ENCODE measurements at places on chromosomes 3 and 15.

- DNase-seq, result no peak
Measured at GRCh38 chr15:36905908-36906307, 194.4 kb downstream of the MEIS2 start.

DNA sequence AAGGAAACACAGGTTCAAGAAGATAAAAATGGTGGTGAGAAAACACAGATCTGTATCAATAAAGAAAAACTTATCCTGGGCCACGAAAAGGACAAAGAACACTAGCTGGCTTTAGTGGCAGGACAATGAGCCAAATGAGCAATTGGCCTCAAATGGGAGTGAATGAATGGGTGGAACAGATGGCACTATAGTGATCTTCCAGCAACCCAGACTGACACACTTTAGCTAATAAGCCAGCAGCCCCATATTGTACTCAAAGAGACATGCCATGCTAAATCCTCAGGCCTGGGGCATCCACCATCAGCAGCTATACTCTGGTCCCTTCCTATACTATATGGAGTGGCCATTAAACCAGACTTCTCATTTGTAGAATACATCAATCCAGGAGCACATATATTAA, 60.0 kb upstream of the GADL1 start:
- DNase-seq, result no peak

DNA sequence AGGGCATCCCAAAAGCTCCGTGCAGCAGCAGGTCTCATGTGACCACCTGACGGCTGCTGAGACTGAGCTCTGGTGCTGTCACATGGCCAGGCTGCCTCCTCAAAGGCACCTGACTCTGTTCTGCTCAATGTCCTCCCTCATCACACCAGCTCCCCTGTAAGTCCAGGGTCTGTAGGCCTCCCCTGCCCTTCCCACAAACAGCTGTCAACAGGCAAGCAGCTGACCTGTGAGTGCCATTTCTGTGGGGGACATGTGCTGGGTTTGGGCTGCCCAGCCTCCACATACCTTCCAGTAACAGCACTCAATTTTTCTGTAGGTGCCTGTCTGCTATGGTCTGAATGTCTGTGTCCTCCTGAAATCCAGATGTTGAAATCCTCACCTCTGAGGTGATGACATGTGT, 11.2 kb downstream of the NUP210 start:
- no peak for DNase-seq

- DNase-seq, result no peak
Measured at GRCh38 chr3:129065016-129065719, 4.6 kb downstream of the GP9 start.

DNA sequence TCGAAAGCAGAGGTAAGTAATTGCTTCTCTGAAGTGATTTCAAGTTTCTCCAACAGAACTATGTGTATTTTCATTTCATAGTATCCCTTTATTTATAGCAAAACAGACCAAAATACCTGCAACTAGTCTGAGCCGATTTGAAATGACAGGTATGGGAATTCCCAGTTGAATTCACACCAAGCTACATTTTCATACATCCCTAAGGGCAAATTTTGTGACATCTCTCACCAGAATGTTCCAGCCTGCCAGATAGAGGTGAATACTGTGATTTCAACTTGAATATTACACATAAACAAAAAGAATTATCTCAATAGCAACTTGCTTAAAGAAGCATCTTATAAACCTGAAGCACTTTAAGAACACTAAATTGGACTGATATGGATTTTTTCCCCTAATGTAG, 235.7 kb downstream of the SLC9A9 start:
- no peak for DNase-seq

- DNase-seq, result no peak
Measured at GRCh38 chr3:7536921-7537320, 676.0 kb downstream of the GRM7 start.

GRCh38 chr3:133914839-133915600, 19.3 kb upstream of the RAB6B start:
- DNase-seq, result no peak

- DNase-seq, result no peak
Measured at GRCh38 chr15:38299216-38299615, 46.6 kb downstream of the SPRED1 start.

DNA sequence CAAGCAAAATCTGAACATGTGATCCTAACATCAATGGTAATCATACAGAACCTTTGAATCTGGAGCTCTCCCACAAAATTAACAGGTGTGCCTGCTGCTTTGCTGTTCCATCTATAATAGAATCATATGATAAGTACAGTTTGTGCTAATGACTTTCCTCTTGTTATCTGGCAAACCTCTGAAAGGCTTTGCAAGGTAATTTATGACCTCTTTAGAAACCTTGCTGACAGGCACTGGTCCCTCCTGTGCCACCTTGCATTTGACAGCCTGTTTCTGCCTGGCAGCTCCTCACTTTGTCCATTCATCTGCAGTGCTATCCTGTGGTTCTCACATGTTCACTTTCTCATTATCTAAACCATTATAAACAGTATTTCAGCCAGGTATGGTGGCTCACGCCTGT, 10.2 kb upstream of the HTR3C start:
- DNase-seq, result no peak

DNA sequence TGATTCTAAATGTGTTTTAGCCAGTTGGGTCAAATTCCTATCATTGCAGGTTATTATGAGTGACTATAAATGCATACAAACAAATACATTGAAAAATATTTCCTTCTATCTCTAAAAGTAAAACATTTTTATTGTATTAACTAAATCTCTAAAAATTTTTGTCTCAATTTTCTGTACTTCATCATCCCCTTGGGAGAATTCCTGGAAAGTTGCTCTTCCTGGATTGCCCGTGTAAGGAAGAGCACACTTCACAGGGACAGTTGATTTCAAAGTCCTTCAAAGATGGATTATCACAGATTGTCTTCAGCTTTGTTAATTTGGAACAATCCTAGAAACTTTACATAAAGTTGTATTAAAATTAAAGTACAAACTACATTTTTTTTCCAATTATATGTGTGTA, 595.6 kb downstream of the ROBO1 start:
- no peak for DNase-seq

GRCh38 chr3:8657804-8658305, 13.3 kb upstream of the SSUH2 start:
- DNase-seq, result no peak

DNA sequence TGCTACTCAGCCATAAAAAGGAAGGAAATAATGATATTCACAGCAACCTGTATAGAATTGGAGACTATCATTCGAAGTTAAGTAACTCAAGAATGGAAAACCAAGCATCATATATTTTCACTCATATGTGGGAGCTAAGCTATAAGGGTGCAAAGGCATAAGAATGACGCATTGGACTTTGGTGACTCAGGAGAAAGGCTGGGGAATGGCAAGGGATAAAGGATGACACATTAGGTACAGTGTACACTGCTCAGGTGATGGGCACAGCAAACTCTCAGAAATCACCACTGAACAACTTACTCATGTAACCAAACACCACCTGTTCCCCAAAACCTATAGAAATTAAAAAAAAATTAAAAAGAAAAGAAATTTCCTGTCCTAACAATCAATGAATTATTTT, 42.7 kb downstream of the ALCAM start:
- DNase-seq, result no peak

DNA sequence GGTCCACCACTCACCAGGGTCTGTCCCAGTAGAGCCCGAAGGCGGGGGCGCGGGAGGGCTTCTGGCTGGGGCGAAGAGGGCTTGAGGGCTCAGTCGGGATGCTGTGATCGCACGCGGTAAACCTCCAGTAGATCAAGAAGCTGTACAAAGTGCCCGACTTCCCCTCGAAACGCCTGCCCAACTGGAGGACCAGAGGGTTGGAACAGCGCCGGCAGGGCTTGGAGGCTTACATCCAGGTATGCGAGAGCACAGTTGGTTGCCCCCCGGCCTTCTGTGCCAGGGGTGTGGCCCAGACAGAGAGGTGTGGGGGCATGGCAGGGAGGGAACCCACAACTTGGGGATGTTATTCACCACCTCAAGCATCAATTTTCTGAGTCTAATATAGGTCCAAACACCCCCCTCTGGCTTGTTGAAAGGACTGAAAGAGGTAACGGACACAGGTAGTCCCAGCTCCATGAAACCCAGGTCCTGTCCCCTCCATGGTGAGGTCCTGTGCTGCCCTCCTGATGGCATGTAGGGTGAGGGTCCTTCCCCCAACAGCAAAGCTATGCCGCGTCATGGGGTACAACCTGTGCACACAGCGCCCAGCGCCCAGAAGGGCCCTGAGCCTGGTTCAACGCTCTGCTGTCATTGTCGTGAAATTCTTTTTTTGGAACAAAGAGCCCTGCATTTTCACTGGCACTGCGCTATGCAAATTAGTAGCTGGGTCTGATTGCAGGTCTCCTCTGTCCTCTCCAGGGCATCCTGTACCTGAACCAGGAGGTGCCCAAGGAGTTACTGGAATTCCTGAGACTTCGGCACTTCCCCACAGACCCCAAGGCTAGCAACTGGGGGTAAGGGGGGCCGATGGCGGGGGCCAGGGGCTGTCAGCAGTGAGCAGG, 1.2 kb downstream of the SNX22 start:
- no peak for DNase-seq

- no peak for DNase-seq
Measured at GRCh38 chr15:74449095-74449494, 11.9 kb downstream of the UBL7 start.

- DNase-seq, result no peak
Measured at GRCh38 chr15:45136378-45136764, 6.6 kb downstream of the DUOX1 start.

DNA sequence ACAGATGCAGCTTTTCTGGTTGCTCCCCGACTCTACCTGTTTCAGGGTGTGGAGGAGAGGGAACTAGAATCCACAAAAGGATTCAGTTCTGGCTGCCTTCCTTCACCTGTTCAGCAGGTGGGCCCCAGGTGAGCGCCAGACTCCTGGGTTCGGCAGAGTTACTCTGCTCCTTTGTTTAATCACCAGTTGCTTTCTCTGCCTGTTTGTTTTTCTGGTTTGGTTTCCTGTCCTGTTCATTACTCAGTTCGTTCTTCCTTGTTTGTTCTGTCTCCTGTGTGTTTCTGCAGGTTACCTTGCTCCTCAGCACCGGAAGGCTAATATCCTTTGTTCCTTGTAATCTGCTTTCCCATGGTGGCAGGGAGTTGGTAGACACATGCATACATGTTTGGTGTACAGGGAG, 508.5 kb upstream of the ATP11B start:
- DNase-seq, result no peak

DNA sequence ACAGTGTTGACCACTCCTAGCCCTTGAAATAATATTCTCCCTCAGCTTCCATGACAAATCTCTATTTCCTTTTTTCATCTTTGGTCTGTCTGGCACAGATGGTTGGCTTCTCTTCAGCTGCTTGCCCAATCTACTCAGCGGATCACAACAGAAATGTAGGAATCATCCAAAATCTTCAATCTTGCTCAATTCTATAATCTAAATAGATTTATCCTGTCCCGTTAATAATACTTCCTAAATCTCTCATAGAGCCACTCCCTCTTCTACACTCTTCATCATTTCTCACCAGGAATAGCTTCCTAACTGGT, 3.8 kb downstream of the PEAK1 start:
- no peak for DNase-seq

DNA sequence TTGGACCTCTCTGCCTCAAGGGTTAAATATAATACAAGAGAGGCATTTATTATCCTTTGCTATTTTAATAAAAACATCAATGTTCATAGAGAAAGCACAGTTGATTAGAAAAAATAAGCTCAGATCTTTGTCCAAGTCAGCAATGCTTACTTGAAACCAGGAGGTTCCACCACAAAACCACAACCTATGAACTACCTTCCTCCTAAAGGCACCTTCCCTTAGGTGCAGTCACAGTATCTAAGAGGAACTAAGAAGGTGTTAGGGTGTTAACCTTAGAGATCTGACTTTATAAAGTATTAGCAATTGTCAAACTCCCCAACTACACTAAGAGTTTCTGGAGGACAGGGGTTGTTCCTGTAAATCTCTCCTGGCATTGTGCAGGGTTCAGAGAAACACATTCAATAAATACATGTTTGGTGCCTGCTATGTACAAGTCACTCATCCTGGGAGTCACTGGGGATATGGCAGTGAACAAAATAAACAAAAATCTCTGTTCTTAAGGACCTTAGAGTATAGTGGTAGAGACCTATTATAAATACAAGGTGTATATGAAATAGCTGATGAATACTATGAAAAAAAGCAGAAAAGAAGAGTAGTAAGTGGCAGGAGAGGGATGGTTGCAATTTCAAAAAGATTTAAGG, 208.6 kb downstream of the NFKBIZ start:
- no peak for DNase-seq

DNA sequence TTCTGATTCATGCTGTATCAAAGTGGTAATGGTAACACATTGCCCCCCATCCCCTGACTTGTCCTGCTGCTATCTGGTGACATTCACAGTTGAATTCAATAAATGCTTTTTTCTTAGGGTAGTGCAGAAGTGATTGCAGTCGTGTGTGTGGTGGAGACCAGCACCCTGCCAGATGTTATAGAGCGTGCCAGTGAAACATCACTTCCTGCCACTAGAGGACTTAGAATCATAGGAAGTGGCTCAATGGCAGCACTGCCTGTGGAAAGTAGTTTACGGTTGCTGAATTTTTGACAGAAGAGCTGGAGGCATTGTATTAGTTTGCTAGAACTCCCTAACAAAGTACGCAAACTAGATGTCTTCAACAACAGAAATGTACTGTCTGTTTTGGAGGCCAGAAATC, 37.4 kb upstream of the P2RY12 start:
- DNase-seq, result no peak

GRCh38 chr3:110456001-110456400, 615.6 kb upstream of the NECTIN3 start:
- no peak for DNase-seq

DNA sequence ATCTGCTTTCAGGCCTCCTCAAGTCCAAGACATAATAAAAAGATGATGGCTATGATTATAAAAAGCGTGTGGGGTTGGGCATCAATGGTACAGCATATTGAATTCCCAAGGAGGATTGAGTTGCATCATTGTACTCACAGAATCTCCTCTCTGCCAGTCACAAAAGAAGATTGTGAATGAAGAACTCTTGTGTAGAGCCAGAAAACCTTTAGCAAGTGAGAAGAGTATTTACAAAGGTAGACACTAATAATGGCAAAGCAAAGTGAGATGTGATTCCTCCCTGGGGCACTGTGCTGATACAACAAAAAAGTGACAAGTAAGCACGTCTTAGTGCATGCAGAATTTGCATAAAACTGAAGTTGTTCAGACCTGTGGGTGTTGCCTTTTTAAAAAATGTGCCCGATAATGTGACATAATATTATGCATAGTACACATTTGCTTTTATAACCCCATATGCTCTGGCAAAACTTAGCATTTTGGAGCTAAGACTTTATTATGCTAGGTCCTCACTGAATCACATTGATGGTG, 291.2 kb upstream of the TBC1D5 start:
- DNase-seq, result no peak

GRCh38 chr3:150059241-150059640, 88.5 kb upstream of the PFN2 start:
- no peak for DNase-seq

DNA sequence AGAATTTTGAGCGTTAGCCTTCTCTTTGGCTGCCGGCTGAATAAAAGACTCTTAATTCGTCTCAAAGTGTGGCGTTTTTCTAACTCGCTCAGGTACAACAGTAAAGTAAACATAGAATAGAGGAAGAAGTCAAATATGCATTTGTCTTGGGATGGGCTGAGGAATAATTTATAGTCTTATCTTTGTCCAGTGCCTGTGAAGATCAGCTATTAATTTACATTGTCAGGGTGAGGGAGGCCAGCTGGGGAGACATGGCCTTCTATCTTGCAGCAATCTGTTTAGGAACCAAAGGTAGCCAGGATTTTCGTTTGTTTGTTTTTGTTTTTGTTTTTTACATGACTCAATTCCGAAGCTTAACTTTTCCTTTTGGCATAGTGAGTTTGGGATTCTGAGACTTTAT, 100.2 kb downstream of the VPS8 start:
- DNase-seq, result no peak

- DNase-seq, result no peak
Measured at GRCh38 chr3:70501561-70501960, 189.1 kb upstream of the MDFIC2 start.

GRCh38 chr15:81723113-81723651, 322.6 kb downstream of the MEX3B start:
- DNase-seq, result no peak

All from neural crest cell (in vitro differentiated cells).